ENCODE measurements at places on chromosomes 13 and 19.

- no peak for DNase-seq
Observed at GRCh38 chr19:17751103-17751911, at the start of gene FCHO1. FCHO1 (plus strand) TSS chr19:17751477; CDS start chr19:17755165, 3,688 bp downstream.

- DNase-seq = no peak
Observed at GRCh38 chr13:83547043-83547442, 335.2 kb downstream of the SLITRK1 start.

GRCh38 chr13:42812316-42812715 lies 30.9 kb downstream of the FAM216B start:
- DNase-seq = peak; percentile 79

DNA sequence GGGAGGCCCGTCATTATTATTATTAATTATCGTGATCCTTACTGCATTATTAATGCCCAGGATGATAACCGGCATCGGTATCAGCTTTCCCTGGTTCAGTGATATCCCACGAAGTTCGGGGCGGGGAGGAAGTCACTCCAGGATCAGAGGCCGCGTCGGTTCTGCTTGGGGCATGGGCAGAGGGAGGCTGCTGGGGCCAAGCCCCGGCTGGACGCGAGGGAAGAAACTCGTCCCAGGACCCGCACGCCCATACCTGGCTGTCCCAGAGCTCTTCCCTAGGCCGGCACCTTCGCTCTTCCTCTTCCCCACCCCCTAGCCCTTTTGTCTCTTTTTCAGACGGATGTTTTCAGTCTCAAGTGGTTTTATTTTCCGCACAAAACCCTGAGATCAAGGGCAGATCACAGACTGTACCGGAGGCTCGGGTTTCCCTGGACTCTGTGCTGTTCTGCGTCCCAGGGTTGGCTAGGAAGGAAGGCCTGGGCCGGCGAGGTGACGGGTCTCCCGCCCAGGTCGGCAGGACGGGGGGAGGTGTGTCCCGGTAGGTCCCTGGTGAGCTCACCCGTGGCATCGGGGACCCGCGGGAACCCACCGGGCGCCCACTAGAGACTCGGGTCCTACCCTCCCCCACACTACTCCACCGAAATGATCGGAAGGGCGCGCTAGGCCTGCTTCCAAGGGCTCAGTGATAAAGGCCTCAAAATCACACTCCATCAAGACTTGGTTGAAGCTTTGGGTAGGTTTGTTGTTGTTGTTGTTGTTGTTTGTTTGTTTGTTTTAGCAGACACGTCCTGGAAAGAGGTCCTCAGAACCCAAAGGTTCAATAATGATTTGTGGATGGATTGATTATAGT lies 7.9 kb downstream of the ZIC2 start:
- DNase-seq = no peak

DNA sequence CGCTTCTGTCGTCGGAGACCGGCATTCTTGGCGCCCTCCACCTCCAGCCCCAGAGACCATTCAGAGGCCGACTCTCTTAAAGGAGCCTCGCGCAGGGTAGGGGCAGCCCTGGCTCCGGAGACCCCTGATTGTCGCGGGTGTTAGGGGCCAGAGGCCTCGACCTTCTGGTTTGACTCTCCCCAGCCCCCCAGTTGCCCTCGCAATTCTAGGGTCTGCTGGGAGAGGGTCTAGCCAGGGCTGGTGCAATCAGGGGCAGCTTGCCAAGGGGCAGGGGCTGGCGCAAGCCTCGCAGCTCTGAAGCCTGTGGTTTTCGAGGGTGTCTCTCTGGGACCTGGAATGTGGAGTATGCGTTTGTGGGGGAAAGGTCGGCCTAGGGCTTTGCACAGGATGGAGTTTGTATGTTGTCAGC lies 1.6 kb upstream of the SLC7A10 start:
- peak; percentile 41 for DNase-seq

DNA sequence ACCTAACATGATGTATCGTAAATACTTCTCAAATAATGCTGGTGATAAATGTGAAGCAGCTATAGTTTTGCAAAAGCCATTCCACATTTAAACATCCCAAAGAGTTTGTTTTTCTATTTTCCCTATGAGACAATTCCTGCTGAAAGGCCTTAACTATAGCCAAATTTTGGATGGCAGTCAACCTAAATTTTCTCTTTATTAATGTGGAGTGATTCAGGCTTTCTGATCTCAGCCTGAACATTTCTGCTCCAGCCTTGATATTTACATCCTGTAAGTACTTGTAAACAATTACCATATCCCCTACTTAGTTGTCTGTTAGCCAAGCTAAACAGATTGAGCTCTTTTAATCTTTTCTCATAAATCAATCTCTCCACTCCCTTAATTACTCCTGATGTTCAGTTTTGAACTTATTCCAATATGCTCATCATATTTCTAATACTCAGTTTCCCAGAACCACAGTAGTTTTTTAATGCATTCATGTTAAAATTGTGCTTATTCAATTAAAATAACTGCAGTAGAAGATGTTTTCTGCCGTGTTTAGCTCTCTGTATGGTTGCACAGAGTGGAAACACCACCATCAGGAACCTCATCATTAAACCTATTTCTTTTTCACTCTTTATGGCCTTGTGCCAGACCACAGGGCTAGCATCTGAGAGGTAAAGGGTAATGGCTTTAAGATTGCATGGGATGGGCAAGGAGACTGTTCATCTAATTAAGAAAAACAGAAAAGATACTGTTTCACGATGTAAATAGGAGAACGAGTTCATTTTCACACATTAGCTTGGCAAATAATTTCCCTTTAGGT lies 1235.2 kb upstream of the SLC10A2 start:
- DNase-seq = peak; percentile 4

GRCh38 chr19:16721051-16721450 lies 1.4 kb downstream of the NWD1 start:
- DNase-seq = no peak

DNA sequence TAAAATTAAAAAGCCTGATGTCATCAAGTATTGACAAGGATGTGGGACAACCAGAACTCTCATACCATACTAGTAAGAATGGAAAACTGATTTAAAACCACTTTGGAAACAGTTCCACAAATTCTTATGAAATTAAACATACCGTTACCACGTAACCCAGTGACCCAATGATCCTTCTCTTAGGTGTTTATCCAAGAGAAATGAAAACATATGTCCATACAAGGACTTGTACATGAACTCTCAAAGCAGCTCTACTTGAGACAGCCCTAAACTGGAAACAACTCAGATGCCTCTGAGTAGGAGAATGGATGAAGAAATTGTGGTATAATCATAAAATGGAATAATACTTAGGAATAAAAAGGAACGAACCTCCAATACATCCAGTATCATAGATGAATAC lies 27.6 kb downstream of the SLC6A16 start:
- DNase-seq = peak; percentile 38

DNA sequence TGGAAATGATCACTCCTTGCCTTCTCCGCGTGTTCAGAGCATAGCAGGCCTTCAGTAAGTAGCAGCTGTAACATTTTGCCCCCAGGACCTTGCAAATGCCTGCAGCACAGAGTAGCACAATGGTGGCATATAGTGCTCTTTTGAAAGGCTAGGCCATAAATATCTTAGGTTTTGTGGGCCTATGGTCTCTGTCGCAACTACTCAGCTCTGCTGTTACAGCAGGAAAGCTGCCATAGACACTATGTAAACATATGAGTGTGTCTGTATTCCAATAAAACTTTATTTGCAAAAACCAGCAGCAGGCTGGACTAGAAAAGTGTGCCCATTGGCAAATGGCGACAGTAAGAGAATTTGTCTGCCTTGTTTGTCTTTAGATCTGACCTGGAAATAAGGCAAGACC lies 9.4 kb downstream of the ITPKC start:
- DNase-seq = no peak

DNA sequence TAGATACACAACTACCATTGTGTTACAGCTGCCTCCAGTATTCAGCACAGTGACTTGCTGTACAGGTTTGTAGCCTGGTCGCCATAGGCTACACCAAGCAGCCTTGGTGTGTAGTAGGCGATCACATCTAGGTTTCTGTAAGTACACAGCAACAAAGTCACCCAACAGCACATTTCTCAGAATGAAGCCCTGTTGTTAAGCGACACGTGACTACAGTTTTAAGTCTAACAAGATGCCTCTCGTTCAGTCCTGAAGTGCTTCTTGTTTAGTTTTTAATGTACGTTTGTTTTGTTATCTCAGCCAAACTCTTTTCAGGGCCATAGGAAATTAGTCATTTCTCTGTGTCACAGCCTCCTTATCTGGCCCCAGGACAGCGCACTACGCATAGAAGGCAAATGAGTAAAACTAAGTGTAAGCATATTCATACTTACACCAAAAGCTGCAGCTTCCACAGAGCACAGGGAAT lies 50.0 kb upstream of the GPR183 start:
- DNase-seq = peak; percentile 77

- DNase-seq = no peak
Observed at GRCh38 chr19:40335855-40336600, 12.2 kb downstream of the C19orf47 start.
